Testis (tissue), 5 donors: ENCODE measurements at places on chromosomes 2 and 18. TPM values are rescaled to one million over a fixed set of nuclear protein-coding genes. Genes with fewer than 3 reads are reported as not detected.

DNA sequence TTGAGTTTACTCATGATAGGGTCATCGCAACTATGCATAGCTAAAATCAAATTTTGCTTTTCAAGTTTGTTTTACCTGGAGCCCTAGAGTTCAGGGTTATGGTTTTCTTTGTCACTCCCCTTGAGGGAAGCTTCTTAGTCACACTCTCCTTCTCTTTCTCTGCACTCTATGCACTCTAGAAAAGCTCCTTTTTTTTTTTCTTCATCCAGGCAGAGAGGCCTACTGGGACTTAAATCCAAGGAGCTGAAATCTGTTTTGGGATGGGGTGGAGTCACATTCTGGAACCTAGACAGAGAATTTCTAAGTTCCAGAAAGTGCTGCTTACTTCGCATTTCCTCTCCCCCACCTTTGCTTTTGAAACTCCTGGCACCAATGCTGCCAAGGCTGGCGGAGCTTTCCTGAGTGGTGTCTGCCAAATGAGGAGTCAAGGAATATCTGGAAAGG lies 19.1 kb upstream of the IL18R1 start:
- no peak for DNase-seq

SPEG gene
- 23.0 TPM for total RNA-seq

POTEC gene
- 31.5 TPM for total RNA-seq

GRCh38 chr2:11932048-11932512 lies 185.6 kb downstream of the LPIN1 start:
- DNase-seq, result no peak

DNA sequence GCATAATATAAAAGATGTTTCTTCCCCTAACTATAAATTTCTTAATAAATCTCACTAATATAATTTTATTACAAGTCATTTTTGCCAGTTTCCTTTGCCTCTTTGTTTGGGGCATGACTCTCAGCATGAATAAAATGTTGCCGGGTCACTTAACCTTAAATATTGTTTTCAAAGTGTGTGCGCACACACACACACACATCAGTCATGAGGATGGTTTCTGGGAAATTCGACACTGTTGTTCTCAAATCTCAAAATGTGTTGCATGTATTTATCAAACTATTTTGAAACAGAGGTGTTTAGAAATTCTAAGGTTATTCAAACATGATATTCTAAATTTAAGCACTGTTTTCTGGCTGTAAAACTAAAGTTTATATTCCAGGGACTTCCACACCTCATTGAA lies 31.5 kb downstream of the FAP start:
- no peak for DNase-seq

ANO7 gene
- 1.9 TPM for total RNA-seq

DNA sequence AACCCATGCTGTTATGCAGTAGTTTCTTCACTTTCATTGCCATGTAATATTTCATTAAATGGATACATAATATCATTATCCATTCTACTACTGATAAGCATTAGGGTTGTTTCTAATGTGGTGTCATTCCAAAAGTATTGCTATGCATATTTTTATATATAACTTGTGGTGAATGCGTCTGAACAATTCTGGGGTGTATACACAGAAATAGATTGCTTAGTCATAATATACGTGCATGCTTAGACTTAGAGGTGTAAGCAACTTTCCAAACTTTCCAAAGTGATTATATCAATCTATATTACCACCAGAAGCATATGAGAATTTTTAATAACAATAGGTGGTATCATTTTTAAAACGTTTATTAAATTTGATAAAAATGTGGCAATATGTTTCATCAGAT lies 540.9 kb downstream of the DSC3 start:
- DNase-seq, result no peak

- DNase-seq, result no peak
These were observed 99.1 kb upstream of the ARHGAP15 start for GRCh38 chr2:143030127-143030526.

DNA sequence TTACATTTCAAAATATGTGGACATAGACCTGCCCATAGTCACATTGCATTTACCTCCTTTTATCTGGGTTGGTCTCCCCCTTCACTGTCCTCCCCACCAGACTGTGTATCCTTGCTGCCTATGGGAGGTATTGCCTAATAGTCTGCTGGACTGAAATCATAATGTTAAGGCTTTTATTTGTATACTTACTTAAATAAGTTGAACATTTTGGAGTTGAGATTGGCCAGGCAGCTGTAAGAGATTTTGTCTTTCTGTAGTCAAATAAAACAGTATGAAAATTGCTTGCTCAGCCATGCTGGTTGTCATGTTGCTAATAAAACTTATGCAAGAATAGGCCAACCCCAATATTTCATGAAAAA lies 280.9 kb downstream of the PTPRM start:
- DNase-seq, result no peak

SAG gene
- total RNA-seq, result 10.2 TPM

GPR45 gene
- total RNA-seq, result not detected

DNA sequence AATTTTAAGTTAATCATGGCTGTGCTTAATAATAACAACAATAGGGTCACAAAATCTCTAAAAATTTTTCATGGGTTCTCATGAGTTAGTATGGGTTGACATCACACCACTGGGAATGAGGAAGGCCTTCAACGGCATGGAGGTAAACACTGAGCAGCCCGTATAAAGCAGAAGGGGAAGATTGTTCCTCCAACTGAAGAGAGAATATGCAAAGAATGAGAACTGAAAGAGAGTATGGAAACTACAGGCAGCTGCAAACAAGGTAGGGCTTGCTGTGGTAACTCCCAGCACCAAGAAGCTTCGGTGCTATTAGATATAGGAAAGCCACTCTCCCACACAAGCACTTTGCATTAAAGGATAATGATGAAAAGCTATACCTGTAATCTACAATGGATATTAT lies 1242.3 kb upstream of the CELF4 start:
- DNase-seq, result no peak

GRCh38 chr2:215362562-215362904 lies 50.7 kb downstream of the ATIC start:
- DNase-seq, result no peak
